ENCODE measurements at places on chromosomes 2 and 18.

DNA sequence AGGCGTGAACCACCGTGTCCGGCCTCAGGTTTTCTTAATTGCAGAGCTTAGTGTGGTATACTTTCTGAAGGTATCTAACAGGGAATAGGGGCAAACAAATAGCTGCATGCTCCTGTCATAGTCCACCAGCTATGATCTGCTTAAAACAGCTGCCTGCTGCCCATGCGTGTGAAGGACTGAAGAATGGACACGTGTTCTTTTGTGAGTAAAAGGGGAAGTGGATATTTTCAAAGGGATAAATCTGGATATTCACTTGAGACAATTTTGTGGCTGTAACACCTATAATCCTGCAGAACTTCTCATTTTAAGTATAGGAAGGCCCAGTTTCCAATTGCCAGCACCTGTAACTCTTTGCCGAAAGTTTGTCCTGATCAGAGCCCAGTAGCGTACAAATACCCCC, 44.7 kb downstream of the TRPM8 start:
- DNase-seq, result no peak

- DNase-seq, result no peak
These were observed 45.5 kb downstream of the DPP4 start for GRCh38 chr2:162028511-162028910.

GRCh38 chr2:200336980-200337615, 30.6 kb downstream of the SPATS2L start:
- DNase-seq, result no peak

GRCh38 chr2:26173776-26174482, 1.0 kb downstream of the GAREM2 start:
- DNase-seq, result no peak

DNA sequence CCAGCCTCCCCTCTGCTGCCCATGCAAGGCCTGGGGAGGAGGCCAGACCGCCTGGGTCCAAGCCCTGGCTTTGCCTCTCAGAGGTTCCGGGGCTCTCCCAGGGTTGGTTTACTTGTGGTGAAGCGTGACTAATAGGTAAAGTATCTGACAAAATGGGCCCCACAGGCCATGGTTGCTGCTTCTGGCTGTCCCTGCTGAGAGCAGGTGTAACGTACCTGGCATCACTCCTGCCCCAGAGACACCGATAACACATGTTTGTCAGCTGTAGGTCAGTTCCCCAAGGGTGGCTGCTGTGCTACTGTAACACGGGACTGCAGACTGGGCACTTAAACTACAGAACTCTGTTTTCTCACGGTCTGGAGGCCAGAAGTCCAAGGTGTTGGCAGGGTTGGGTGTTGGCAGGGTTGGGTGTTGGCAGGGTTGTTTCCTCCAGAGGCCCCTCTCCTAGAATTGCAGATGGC, 34.1 kb downstream of the ODC1 start:
- no peak for DNase-seq

- DNase-seq, result no peak
These were observed 11.7 kb downstream of the D2HGDH start for GRCh38 chr2:241746084-241746483.

- peak; percentile 42 for DNase-seq
These were observed 29.9 kb downstream of the ANO7 start for GRCh38 chr2:241218131-241219029.
